ENCODE measurements at places on chromosomes 4 and X. TPM values are rescaled to one million over a fixed set of nuclear protein-coding genes. Genes with fewer than 3 reads are reported as not detected.

DNA sequence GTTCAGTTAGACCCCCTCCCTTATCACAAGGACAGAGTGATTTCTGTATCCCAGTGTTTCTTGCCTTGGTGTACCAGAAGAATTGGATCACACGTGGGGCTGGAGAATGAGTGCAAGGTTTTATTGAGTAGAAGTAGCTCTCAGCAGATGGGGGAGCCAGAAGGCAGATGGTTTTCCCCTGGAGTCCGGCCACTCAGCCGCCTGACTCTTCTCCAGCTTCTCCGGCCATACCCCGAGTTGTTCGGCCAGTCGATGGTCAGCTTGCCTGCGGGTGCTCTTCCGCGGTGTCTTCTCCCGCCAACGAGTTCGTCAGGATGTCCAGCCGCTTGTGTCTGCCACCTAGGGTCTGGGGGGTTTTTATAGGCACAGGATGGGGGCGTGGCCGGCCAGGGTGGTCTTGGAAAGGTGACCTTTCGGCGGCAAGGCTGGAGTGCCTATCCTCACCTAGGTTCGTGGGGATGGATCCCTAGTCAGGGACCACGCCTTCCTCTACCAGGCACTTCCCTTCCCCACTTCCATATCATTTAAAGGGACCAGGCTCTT is 14.5 kb downstream of the GAB1 start:
- no peak overlapping the region for H3K4me3 ChIP-seq
- H3K27ac ChIP-seq, result no peak overlapping the region
- H3K4me1 ChIP-seq, result no peaks in the 10 kb centered on the region
- no peak for DNase-seq

DNA sequence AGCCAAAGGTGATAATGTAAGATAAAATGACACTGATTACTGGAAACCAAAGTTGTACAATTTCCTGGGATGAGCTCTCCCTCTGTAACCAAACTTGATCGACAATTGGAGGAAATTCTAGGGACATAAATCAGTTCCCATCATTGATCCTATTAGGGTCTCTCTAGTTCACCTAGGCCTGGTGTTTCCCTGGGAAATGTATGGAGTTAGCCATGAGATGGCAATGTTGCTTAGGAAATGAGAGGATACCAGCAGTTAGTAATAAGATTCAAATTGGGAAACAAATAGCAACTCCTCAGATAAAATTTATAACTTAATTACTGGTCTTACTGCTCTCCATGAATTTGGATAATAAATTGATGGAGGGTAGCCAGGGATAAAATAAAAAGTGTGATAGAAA is 52.2 kb downstream of the SPATA18 start:
- no peaks in the 10 kb centered on the region for H3K4me1 ChIP-seq
- H3K27ac ChIP-seq, result no peak overlapping the region

- H3K27me3 ChIP-seq, result no peaks in the 10 kb centered on the region
- H3K4me3 ChIP-seq, result no peak overlapping the region
- H3K36me3 ChIP-seq, result no peaks in the 10 kb centered on the region
- no peak overlapping the region for H3K27ac ChIP-seq
- no peak for DNase-seq
Observed at GRCh38 chr4:5341526-5341925, 290.2 kb downstream of the STK32B start.

- no peak for DNase-seq
- no peak overlapping the region for H3K27ac ChIP-seq
- H3K4me1 ChIP-seq, result no peaks in the 10 kb centered on the region
- H3K36me3 ChIP-seq, result no peaks in the 10 kb centered on the region
- peaks cover 4% of the 10 kb centered on the region for H3K27me3 ChIP-seq
- H3K4me3 ChIP-seq, result no peak overlapping the region
Observed at GRCh38 chr4:159416996-159417395, 314.1 kb downstream of the RAPGEF2 start.

Gene MRPS18C
- 61.0 TPM for total RNA-seq

All from activated CD4-positive, alpha-beta T cell treated with anti-CD3 and anti-CD28 coated beads, Interleukin-2, amount 10 ng/mL, durations not matched to agents 7 days and 5 days (primary cell).